ENCODE measurements at places on chromosomes 13 and 19. TPM values are rescaled to one million over a fixed set of nuclear protein-coding genes. Genes with fewer than 3 reads are reported as not detected.

- H3K4me3 ChIP-seq = no peak overlapping the region
- H3K27ac ChIP-seq = no peak overlapping the region
- H3K36me3 ChIP-seq = no peaks in the 10 kb centered on the region
Measured at GRCh38 chr13:49654011-49654410, 25.7 kb downstream of the ARL11 start.

DNA sequence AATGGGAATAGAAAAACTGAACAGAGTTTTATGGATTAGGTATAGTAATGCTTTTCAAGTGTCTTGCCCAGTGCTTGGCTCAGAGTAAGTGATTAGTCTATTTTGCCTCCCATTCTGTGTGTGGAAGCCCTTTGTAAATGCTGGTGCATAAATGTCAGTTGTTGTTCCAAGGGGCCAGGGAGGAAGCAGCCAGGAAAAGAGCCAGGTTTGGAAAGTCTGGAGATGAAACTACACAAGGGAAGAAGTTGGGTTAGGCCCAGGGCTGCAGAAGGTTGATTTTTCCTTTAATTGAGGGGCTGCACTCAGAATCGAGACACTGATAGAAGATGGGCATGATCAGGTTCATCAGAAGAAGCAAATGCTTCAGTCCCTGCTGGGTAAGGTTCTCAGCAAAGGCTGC lies 484.0 kb downstream of the OLFM4 start:
- no peaks in the 10 kb centered on the region for H3K27me3 ChIP-seq
- H3K4me3 ChIP-seq = no peak overlapping the region
- no peaks in the 10 kb centered on the region for H3K4me1 ChIP-seq
- H3K36me3 ChIP-seq = no peaks in the 10 kb centered on the region
- no peak for DNase-seq
- H3K27ac ChIP-seq = no peak overlapping the region

GRCh38 chr13:44012910-44013757 lies 133.4 kb downstream of the LACC1 start:
- H3K27ac ChIP-seq = peak overlapping the region; percentile 55
- H3K4me1 ChIP-seq = peaks cover 9% of the 10 kb centered on the region
- H3K36me3 ChIP-seq = no peaks in the 10 kb centered on the region
- no peak overlapping the region for H3K4me3 ChIP-seq
- H3K27me3 ChIP-seq = no peaks in the 10 kb centered on the region

TMC4 gene
- 7.1 TPM for total RNA-seq

LILRA2 gene
- total RNA-seq = not detected

All from ascending aorta (tissue), 2 donors.